GM19239 (cell line): ENCODE measurements at places on chromosomes 1 and 21.

- DNase-seq = no peak
Measured at GRCh38 chr1:95384567-95384966, 150.6 kb downstream of the RWDD3 start.

GRCh38 chr1:160400223-160400645 lies at the start of gene VANGL2:
VANGL2 (plus strand) TSS chr1:160400564; CDS start chr1:160415838, 15,274 bp downstream.
- DNase-seq = no peak

GRCh38 chr1:18632218-18632588 lies 1.6 kb downstream of the PAX7 start:
- DNase-seq = no peak

GRCh38 chr21:26445440-26445839 lies 127.6 kb downstream of the CYYR1 start:
- DNase-seq = no peak

- DNase-seq = no peak
Measured at GRCh38 chr1:220886470-220887201, 7.4 kb downstream of the HLX start.

GRCh38 chr1:198121056-198121826 lies 35.6 kb upstream of the NEK7 start:
- DNase-seq = no peak
